ENCODE measurements at places on chromosomes 6 and 20. TPM values are rescaled to one million over a fixed set of nuclear protein-coding genes. Genes with fewer than 3 reads are reported as not detected.

PRDM13 gene
- total RNA-seq: not detected

MTG2 gene
- 11.5 TPM for total RNA-seq

EPM2A gene
- total RNA-seq: 3.9 TPM

GRCh38 chr6:63883597-63883996 is 248.0 kb downstream of the PHF3 start:
- DNase-seq: no peak

DNA sequence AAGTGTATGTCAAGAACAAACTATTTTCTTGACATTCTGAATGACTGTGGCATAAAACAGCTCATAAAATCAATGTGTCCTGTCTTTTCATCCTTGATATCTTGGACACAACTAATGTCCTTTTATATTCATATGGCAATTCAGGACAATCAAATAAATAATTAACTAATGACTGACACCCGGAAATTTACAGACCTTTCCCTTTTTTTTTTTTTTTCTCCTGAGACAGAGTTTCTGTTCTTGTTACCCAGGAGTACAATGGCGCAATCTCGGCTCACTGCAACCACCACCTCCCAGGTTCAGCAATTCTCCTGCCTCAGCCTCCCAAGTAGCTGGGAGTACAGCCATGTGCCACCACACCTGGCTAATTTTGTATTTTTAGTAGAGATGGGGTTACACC is 107.1 kb upstream of the LGSN start:
- no peak for DNase-seq

DNA sequence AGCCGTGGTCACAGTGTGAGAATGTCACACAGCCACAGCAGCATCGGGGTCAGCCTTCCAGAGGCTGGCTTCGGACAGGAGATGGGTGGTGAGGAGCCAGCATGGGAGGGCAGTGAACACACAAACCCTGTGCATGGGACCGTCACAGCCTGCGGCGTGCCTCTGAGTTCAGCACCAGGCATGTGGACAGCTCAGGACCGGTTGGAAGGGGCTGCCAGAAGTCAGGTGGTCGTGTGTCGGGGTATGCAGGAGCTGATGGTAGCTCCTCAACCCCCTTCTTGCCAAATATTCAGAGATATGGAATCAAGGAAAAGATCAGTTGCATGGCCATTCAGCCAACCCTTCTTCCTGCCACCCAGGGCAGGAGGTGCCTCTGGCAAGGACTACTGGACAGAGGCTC is 28.2 kb downstream of the MYT1 start:
- no peak for DNase-seq
